ENCODE measurements at places on chromosomes 3 and 15. TPM values are rescaled to one million over a fixed set of nuclear protein-coding genes. Genes with fewer than 3 reads are reported as not detected.

NR1I2 gene
- 0.90 TPM for total RNA-seq

FETUB gene
- total RNA-seq, result not detected

NUP210 gene
- 150 TPM for total RNA-seq

- no peak for DNase-seq
Observed at GRCh38 chr15:29090617-29091466, 178.8 kb downstream of the NSMCE3 start.

GRCh38 chr3:104018541-104018940 lies 1348.2 kb upstream of the ALCAM start:
- DNase-seq, result no peak

- DNase-seq, result no peak
Observed at GRCh38 chr3:150433347-150433746, 25.2 kb downstream of the TSC22D2 start.

GRCh38 chr3:127385540-127385870 lies 97.7 kb upstream of the PRR20G start:
- DNase-seq, result no peak

DNA sequence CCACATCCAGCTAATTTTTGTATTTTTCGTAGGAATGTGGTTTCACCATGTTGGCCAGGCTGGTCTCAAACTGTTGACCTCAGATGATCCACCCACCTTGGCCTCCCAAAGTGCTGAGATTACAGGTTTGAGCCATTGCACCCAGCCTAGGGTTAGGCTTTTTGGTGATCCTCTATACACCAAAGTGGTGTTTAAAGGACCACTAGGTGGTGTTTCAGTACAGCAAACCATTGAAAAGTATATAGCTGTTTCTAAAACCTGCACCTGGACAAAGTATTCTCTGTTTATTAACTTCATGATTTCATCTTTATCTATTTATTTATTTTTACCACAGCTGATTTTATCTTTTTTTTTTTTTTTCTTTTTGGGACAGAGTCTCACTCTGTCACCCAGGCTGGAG lies 68.4 kb downstream of the MINDY2 start:
- DNase-seq, result no peak

GRCh38 chr15:73161546-73161945 lies 109.3 kb downstream of the NEO1 start:
- DNase-seq, result no peak

GRCh38 chr15:45023659-45024225 lies 747 bp downstream of the SORD start:
- no peak for DNase-seq

DNA sequence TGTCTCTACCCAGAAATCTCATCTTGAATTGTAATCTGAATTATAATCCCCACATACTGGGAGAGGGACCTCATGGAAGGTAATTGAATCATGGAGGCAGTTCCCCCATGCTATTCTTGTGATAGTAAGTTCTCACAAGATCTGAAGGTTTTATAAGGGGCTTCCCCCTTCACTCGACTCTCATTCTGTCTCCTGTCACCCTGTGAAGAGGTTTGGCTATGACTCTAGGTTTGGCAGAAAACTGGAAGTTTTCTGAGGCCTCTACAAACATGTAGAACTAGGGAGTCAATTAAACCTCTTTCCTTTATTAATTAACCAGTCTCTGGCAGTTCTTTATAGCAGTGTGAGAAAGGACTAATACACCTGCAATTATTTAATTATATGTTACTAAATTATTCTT lies 125.2 kb upstream of the TGFBR2 start:
- DNase-seq, result no peak

DNA sequence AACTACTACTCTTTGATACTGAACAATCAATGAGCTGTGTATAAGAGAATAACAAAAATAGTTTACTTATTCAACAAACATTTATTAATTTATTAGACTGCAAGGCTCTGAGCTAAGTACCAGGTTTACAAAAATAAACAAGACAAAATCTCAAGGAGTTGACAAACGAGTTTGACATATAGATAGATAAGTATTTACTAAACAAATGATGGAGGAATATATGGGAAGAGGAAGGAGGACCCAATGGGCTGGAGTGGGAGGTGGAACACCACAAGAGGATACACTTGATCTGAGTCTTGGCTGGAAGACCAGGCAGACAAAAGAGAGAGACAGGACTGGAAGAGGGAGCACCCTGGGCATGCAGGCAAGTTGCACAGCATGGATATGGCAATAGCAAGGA lies 47.5 kb upstream of the FSIP1 start:
- no peak for DNase-seq

GRCh38 chr3:55875113-55875512 lies 388.0 kb upstream of the WNT5A start:
- no peak for DNase-seq

GRCh38 chr3:175107231-175107630 lies 248.1 kb downstream of the NAALADL2 start:
- DNase-seq, result no peak

DNA sequence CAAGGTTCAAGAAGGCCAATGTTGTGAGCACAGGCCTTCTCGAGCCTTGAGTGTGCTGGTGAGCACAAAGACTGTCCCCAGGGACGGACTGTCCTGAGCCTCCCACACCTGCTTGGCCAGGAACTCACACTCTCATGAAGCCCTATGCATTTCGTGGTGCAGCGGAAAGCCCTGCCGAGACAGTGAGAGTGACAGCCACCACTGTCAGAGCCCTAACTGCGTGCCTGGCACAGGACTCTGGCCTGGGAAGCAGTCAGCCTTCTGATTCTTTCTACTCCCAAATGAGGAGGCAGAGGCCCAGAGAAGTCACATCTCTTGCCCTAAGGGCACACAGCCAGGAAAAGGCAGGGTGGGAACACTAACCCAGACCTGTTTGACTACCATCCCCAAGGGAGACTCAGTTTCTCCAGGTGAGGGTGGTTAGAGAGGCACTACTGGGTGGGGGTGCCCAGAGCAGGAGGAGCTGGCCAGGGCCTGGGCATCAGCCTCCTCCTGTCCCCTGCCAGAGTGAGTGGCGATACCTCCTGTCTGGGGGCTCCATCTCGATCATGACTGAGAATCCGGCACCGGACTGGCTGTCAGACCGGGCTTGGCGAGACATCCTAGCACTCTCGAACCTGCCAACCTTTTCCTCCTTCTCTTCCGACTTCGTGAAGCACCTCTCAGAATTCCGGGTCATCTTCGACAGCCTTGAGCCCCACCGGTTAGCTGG lies 50.8 kb downstream of the SEMA3G start:
- DNase-seq, result no peak

GRCh38 chr15:81567924-81568323 lies 193.9 kb upstream of the TMC3 start:
- no peak for DNase-seq

DNA sequence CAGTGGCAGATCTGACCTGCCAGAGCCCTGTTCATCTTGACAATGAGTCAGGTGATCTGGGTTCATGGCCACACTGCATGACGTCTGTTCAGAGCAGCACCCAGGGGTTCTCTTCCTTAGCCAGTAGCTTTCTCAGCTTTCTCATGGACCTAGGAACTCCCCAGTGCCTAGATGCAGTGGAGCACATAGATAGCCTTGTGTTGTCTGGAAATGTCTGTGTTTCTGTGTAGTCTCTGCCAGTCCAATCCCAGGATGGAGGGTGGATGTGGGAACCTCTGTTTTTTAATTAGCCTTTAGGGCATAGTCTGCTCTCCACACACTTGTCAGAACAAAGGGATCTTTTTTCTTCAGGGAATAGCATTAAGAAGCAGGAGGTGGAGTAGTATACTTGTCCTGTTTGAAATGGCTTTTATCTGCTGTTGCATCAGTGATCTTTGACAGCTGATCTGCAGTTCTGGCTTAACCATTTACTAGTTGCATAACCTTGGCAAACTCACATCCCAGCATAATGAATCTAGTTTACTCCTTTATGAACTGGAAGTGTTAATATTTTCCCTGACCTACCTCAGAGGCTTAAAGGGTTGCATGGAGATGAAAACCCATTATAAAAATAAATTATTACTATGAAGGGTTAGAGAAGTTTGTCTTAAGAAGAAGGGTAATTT lies 16.1 kb upstream of the CACNA1D start:
- no peak for DNase-seq

DNA sequence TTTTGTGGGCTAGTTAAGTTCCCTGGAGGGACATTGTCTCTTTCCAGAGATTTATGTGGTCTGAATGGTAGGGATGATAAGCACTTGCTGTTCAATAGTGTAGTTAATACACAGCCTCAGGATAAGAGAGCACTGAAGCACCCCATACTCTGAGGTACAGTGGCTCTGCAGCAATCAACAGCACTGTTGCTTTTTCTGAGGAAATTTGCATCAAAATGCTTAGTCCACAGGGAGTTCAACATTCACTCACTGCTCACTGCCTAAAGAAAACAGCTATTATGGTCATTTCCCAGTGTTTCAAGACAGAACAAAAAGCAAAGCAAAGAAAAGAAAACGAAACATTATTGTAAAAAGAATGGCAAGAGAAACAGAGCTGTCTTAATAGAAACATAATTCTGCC lies 441.9 kb downstream of the PLOD2 start:
- DNase-seq, result no peak

DNA sequence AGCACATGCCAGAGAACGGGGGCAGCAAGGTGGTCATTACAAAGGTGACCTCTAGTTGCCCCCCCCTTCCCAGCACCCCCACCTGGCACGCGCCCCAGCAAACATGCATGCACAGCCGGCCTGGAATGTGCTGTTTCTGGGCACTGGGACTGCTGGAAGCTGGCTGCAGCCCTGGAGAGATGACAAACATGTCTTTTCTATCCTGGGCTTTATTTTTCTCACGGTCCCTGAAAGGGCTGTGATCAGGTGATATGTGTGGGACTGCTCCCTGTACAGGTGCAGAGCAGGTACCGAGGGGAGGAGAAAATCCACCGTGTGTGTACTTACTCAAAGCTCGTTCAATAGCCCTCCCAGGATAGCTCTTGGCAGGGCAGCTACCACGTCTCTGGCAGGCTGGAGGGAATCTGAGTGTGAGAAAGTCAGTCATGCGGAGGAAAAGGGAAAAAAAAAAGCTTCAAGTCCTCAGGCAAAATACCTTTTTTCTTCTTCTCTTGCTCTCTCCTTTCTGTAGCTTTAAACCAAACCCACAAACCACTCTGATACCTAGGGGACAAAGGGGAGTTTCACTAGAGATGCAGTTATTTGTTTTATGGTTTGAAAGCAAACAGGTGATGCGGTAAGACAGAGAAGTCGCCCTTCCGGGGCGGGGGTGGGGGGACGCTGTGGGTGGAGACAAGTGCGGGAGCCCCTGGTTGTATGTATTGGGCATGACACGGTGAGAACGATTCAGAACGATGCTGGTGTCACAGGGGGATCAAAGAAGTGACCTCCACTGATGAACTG lies 5.0 kb upstream of the HES1 start:
- peak; percentile 95 for DNase-seq

GRCh38 chr3:115704661-115705338 lies 81.5 kb downstream of the GAP43 start:
- no peak for DNase-seq

Data from GM12878 (cell line).